ENCODE measurements at places on chromosomes 6 and 20.
A peak's percentile ranks its signal among the peaks of the same experiment; 100 is the strongest.

DNA sequence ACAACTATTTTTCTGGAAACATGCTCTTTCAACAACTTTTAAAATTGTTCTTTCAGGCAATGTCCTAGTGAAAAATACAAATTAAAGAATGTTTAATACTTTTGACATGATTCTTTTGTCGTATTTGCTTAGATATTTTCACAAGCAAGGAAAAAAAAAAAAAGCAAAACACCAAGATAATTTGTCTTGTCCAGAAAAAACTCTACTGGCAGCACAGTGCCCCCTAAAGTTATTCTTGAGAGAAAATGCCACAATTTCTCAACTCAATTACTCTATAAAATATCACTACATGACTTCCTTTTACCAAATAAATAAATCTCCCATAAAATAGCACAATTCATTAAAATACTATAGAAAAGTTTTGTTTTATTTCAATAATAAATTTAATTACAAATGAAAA is 652.5 kb upstream of the EPHA7 start:
- DNase-seq, result no peak

DNA sequence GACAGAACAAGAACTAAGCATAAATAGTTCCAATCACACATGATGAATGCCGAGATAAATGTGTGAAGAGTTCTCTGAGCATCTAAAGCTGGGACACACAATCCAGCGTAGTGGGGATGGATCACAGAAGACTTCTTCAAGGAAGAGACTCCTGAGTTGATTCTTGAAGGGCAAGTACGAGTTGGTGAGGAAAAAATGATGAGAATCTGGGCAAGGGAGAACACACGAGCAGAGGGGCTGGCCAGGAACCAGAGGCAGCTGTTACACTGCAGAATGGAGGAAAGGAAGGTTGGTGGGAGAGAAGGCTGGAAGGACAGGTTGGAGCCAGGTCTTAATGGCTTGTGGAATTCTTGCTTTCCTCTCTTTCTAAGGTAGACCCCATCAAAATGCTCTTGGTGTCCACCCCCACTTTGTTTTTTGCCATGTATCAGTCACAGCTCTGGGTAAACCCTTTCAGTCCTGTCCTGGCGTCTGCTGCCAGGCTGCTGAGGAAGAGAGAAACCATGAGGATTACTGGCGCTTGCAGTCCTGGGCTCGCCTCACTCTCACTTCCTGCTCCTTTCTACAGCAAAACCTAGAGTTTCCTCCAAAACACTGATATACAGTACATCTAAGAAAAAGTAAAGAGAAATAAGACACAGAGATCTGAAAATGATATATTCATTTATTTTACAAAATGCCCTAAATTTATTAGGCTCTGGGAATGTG is 127.6 kb upstream of the FAM184A start:
- DNase-seq, result no peak

GRCh38 chr6:113640051-113640450 is 217.1 kb upstream of the MARCKS start:
- no peak for DNase-seq

GRCh38 chr6:108751851-108752732 is 96.1 kb upstream of the ARMC2 start:
- DNase-seq, result no peak

DNA sequence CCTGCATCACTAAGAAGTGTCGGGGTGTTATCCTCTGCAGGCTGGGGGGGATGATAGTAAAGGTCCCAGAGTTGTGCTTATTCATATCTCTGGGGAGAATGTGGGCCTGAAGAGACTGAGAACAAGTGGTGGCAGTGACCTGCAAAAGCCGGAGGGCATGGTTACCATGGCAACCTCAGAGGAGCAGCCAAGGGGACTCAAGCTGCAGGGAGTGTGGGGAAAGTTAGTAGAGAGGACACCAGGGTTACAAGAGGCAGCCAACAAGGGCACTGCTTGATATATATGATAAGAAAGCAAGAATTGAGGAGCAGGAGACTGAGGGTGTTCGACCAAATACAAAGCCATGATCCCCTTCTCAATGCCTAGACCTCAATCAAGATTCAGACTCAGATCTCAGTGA is 46.1 kb downstream of the HLA-F start:
- no peak for DNase-seq

DNA sequence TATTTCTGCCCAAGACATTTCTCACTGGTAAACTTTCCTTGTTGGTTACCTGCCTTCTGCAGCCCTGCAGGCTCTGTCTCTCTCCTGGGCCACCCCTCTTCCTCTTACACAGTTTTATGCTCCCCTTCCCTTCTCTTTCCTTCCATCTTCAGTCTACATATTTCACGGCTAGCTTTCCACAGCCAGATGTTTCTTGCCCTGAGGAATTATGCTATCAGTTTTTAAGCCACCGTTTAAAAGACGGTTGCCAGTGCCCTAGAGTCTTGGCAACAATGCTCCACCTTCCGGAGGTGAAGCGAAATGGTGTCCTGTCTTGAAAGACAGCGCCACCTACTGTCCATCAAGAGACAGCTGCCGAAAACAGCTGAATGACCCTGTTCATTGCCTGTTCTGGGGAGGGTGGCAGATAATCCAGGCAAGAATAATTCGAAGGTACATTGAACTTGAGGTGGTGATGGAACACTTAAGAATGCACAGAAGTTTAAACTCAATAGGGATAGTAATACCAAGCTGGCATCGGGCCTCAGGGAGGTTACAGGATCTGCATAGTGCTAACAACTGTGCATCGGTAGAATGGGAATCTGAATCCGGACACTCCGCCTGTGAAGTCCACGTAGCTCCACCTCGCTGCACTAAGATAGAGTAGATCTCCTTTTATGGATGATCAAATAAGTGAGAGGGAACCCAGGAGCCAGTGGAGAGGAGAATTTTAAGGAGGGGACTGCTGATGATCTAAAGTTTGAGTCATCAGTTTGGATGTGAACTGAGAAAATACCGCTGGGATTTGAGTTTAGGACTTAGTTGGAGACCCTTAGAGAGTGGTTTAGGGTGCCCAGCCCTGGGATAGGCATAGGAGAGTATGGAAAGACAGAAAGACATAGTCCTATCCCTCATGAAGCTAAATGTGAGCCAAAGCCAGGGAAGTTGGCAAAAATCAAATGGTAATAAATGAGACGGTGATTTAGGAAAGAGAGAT is 4.8 kb upstream of the TRIM40 start:
- peak; percentile 49 for DNase-seq

DNA sequence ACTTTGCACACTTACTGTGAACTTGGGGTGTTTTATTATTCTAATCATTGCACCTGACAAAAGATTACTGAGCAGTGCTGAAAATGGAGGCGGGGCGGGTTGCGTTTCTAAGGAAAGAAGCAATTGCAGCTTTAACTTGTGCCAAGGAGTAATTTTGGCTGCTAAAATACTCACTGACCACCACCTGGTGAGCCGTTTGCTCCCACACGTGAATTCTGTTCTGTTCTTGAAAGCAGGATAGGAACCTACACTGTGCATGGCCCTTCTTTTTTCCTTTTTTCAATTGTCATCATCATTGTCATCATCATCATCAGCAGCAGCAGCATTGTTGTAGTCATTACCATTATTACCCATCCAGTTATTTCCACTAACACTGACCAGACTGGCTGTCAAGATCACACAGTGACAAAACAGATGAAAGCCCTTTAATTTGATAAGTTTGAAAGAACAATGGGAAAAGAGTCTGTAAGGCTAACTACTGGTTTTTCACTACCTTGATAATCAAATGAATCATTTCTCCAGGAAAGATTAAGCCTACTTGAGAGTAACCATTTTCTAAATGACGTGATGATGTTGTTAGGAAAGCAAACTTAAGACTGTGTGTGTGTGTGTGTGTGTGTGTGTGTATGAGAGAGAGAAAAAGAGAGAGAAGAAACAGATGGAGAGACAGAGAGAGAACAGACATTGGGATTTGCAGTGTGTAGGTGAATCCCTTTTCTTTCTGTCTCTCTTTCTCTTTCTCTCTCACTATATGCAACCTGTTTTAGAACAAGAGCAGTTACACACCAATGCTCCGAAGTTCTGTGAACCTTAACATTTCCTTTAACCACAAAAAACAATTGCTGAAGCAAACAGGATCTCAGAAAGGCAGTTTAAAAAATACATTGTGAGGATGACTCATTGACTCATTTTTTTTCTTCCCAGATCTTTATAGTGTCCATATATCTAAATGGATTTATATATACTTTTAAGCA is 3.8 kb downstream of the RIPOR2 start:
- no peak for DNase-seq

- no peak for DNase-seq
These were observed 659.0 kb upstream of the HS3ST5 start for GRCh38 chr6:115001731-115002350.

- no peak for DNase-seq
These were observed 237.5 kb downstream of the ERMARD start for GRCh38 chr6:169988769-169989550.

- no peak for DNase-seq
These were observed 20.5 kb upstream of the NT5E start for GRCh38 chr6:85429346-85429745.

GRCh38 chr6:53828966-53829697 is 34.3 kb downstream of the LRRC1 start:
- DNase-seq, result no peak

DNA sequence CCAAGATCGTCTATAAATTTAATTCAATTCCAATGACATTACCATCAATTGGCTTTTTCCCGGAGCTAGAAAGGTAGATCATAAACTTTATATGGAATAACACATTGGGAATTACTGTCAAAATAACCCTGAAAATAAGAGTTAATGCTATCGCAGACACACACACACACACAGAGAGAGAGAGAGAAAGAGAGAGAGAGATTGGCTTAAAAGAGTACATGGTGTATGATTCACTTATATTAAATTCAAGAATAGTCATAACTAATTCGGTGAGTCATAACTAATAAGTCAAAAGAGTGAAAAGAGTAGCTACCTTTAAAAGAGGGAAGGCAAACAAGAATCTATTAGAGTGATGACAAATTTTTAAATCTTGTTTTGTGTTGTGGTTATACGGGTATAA is 425.5 kb downstream of the TBC1D32 start:
- no peak for DNase-seq

GRCh38 chr20:52372169-52372568 is 180.6 kb upstream of the ZFP64 start:
- no peak for DNase-seq

GRCh38 chr20:53875452-53875851 is 194.9 kb downstream of the BCAS1 start:
- no peak for DNase-seq

DNA sequence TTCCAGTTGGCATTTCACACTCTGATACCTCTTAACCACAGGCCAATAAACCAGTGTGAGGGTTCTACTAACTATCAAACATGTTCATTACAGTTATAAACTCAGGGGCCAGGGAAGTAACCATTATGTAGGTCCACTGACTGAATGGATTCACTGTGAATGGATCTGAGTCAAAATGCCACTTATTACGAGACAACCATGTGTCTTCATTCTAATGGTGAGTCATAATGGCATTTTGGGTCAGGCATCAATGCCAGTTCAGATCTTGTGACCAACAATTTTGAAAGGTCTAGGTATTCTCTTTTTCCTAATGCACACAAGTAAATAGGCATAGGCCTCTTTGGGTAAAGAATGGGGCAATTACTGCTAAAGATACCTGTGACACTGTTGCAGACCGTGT is 112.2 kb upstream of the HEY2 start:
- DNase-seq, result no peak

- DNase-seq, result no peak
These were observed 25.9 kb upstream of the ROS1 start for GRCh38 chr6:117451671-117452070.

DNA sequence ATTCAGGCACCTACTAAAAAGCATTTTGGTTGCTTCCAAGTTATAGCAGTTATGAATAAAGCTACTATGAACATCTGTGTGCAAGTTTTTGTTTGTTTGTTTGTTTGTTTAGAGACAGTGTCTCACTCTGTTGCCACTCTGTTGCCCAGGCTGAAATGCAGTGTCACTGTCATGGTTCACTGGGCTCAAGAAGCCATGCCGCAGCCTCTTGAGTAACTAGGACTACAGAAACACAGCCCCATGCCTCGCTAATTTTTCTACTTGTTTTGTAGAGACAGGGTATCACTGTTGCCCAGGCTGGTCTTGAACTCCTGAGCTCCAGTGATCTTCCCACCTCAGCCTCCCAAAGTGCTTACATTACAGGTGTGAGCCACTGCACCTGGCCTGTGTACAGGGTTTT is 795.9 kb downstream of the EPHA7 start:
- DNase-seq, result no peak

- no peak for DNase-seq
These were observed 343.4 kb downstream of the CDC5L start for GRCh38 chr6:44730771-44731391.

DNA sequence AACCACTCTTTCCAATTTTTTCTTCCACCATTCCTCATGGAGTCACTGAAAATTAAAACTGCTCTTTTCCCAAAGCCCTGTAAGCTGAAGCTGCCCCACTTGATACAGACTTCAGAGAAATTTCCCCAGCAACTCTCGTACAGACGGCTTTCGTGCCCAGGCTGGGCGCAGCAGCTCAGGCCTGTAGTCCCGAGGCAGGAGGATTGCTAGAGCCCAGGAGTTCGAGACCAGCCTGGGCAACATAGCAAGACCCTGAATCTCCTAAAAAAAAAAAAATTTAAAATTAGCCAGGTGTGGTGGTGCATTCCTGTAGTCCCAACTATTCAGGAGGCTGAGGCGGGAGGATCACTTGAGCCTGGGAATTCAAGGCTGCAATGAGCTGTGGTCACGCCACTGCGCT is 6.6 kb downstream of the PPDPF start:
- no peak for DNase-seq

DNA sequence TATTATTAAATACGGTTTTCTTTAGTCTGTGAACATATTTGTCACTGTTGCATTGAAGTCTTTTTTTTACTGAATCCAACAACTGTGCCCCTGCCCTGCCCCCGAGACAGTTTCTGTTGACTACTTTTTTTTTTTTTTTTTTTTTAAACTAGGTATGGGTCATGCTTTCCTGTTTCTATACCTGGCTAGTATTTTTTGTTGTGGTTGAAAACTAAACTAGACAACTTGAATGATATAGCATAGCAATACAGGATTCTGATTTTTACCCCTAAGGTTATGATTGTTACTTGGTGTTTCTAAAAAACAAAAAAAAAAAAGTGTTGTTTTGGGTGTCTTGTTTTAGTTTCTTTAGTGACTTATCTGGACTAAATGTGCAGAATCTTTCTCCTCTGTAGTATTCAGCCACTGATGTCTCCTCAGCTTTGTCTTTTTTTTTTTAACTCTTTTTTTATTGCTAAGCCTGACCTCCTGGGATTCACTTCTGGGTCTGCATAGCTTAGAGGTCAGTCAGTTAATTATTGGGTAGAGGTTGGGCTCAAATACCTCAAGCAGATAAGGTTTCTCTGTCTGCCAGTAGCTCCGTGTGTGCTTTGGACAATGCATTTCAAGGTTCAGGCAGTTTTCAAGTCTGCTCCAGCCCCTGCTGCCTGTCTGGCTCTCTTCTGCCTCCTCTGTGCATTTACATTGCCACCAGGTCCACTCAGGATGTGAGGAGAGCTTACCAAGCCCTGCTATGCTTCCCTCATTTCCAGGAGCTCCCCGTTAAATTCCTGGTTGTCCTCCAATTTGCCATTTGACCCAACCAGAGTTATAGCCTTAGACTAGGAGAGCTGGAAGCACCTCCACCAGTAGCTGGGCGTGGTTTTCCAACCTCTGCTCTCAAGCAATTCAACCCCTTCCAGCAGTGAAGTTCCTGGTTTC is 91.4 kb downstream of the SYNDIG1 start:
- DNase-seq, result no peak

- no peak for DNase-seq
These were observed 35.0 kb upstream of the ENTPD6 start for GRCh38 chr20:25160467-25160866.

GRCh38 chr6:136007345-136007744 is 155.8 kb downstream of the PDE7B start:
- no peak for DNase-seq

GRCh38 chr20:36004045-36004444 is 35.7 kb downstream of the CNBD2 start:
- DNase-seq, result no peak

GRCh38 chr6:156899071-156899470 is 121.9 kb downstream of the ARID1B start:
- no peak for DNase-seq

All from stimulated activated CD4-positive, alpha-beta T cell treated with anti-CD3 and anti-CD28 coated beads, Interleukin-15, amount 100 ng/mL, for 48 hours (primary cell).